ENCODE measurements at places on chromosomes 12 and 14.

DNA sequence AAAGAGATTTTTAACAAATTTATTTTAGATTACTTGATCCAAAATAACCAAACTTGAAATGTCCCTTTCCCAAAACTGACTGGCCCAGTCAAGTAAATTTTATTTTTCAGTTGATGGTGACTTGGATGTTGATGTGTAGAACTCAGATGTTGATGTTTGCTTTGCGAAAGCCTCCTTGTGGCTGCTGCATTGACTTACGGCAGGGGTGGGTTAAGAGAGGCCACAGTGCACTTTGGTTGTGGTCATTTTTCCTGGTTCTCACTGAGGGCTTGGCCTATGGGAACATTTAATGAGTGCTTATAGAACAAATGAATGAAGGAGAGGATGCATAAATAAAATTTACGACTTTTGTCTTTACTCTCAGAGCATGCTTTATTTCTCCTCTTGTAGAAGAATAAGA is 52.6 kb downstream of the SLCO1B3 start:
- no peaks in the 10 kb centered on the region for H3K4me1 ChIP-seq
- H3K27me3 ChIP-seq: no peaks in the 10 kb centered on the region
- no peaks in the 10 kb centered on the region for H3K36me3 ChIP-seq

DNA sequence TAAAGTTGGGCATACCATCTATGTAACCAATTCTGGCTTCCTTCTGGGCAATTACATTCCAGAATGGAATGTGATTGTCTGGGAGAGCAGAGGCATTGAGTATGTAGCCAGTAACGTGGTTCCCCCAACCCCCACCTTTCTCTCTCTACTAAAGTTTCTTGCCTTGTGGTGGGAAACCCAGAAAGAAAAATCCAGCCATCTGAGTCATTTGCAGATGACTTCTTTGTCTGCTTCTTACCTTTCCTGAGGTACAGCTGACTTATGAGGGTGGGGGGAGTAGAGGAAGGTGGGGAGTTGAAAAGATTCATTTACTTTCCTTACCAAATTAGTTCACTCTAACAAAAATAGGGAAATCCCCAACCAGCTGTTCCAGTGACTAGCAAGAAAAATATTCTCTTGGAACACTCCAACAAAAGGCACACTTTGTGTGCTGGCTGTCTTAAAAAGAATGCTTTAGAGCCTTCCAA is 112.1 kb upstream of the FRMD6 start:
- DNase-seq: no peak
- no peak overlapping the region for H3K4me3 ChIP-seq
- H3K4me1 ChIP-seq: peaks cover 1% of the 10 kb centered on the region
- no peaks in the 10 kb centered on the region for H3K36me3 ChIP-seq

DNA sequence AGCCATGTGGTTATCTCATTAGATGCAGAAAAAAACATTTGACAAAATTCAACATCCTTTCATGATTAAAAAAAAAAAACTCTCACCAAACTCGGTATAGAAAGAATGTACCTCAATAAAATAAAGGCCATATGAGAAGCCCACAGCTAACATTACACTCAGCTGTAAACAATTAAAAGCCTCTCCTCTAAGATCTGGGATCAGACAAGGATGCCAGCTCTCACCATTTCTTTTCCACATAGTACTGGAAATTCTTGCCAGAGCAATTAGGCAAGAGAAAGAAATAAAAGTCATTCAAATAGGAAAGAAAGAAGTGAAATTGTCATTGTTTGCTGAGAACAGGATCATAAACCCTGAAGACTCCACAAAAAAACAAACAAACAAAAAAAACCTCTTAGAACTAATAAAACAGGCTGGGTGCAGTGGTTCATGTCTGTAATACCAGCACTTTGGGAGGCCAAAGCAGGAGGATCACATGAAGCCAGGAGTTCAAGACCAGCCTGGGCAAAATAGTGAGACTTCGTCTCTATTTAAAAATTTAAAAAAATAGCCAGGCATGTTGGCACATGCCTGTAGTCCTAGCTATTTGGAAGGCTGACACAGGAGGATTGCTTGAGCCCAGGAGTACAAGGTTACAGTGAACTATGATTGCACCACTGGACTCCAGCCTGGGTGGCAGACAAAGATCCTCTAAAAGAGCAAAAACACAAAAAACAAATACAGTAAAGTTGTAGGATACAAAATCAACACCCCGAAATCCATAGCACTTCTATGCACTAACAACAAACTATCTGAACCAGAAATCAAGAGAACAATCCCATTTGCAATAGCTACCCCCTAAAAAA is 114.4 kb downstream of the FOXA1 start:
- H3K36me3 ChIP-seq: no peaks in the 10 kb centered on the region
- H3K27me3 ChIP-seq: no peaks in the 10 kb centered on the region
- H3K27ac ChIP-seq: no peak overlapping the region
- H3K4me3 ChIP-seq: no peak overlapping the region

DNA sequence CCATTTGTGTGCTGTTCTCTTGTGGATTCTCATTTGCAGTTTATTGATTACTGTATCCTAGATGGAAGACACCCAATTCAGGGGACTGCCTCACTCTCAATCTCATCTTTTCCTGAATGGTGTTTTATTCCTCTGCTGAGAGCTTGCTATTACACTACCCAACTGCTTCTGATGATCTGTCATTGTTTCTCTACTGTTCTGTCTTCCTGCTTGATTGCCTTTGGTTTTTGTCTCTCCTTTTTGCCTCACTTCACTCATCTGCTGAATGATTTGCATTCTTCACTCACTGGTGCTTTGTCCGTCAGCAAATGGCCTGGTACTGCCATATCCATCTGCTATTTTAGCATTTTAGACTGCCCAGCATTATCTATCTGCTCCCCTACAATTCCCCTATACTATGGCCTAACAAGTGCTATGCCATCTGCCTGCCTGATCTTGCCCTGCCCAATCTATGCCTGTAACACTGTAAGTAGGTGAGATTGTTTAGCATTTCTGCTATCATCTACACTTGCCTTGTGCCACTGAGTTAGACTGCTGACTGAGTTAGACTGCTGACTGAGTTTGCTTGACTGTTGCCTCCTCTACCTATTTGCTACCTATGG is 335.1 kb downstream of the GPHN start:
- H3K36me3 ChIP-seq: no peaks in the 10 kb centered on the region
- H3K4me3 ChIP-seq: no peak overlapping the region
- no peaks in the 10 kb centered on the region for H3K4me1 ChIP-seq
- H3K27me3 ChIP-seq: no peaks in the 10 kb centered on the region
- H3K27ac ChIP-seq: no peak overlapping the region

DNA sequence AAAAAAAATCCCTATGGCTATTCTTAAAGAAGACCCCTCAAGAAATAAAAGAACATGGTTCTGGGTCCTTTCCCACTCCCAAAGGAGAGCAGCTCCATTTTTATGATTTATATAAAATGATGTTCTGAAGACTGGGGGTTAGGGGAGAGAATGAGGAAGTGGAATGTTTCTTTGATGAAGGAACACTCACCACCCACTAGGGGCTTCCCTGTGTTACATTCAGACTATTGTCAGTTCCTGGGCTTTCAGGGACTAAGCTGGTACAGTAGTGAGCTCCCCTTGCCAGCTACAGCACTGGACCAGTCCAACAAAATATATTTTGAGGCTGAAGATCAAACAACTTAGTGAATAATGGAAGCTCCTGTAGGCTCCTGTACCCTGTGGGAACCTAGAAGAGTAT is 98.9 kb downstream of the HMGA2 start:
- H3K36me3 ChIP-seq: no peaks in the 10 kb centered on the region
- H3K4me1 ChIP-seq: no peaks in the 10 kb centered on the region
- no peak overlapping the region for H3K4me3 ChIP-seq
- DNase-seq: no peak
- no peak overlapping the region for H3K27ac ChIP-seq
- peaks cover 19% of the 10 kb centered on the region for H3K27me3 ChIP-seq

DNA sequence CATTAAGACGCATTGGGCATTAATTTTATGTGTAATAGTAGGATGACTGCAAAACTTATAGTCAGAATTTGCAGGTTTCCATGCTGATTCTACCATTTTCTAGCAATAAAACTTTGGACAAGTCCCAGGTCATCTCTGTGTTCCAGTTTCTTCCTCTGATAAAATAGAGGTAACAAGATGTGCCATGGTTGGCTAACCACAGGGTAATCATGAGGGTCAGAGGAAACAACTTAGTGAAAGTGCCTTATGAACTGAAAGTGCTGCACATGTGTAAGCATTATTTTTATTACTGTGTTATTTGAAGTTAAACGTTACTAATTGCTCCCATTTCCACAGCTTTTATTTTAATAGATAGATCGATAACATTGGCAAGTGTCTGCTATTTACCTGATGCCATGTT is 21.1 kb downstream of the SMCO2 start:
- peaks cover 33% of the 10 kb centered on the region for H3K27me3 ChIP-seq
- H3K4me3 ChIP-seq: no peak overlapping the region
- peaks cover 12% of the 10 kb centered on the region for H3K36me3 ChIP-seq
- H3K27ac ChIP-seq: no peak overlapping the region
- no peak for DNase-seq
- H3K4me1 ChIP-seq: peaks cover 36% of the 10 kb centered on the region

GRCh38 chr12:123264642-123265041 is 7.0 kb downstream of the CDK2AP1 start:
- peaks cover 5% of the 10 kb centered on the region for H3K36me3 ChIP-seq
- no peaks in the 10 kb centered on the region for H3K27me3 ChIP-seq
- H3K4me1 ChIP-seq: peaks cover 9% of the 10 kb centered on the region
- DNase-seq: no peak
- no peak overlapping the region for H3K4me3 ChIP-seq
- H3K27ac ChIP-seq: no peak overlapping the region

DNA sequence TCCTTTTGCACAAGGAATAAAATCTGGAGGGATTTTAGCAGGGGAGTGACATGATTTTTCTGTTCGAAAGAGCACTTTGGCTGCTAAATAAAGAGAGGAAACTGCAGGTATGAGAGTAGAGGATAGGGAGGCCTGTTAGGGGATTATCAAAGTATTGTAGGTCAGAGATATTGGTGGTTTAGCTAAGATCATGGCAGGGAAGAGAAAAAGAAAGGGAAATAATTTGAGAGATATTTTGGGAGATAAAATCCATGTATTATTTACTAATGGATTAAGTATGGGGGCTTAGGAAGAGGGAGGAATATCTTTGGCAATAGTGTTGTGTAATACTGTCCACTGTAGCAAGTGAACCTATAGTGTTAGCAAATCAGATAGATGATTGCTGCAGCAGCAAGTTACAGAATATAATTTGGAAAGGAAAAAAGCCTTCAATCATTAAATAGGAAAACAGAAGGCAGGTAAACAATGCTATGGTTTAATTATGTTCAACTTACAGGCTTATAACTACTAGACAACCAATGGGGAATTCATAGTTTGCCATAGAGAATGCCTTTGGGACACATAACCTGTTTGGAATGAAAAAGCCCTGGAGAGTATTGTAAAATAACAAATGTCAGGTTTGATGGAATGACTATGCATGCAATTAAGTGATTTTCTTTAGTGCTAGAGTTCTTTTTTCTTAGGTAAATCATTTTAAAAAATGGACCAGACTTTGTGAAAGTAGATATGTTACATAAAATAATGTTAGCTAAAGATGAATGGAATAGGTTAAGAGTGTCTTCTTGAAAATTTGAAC is 50.5 kb downstream of the ADIPOR2 start:
- no peaks in the 10 kb centered on the region for H3K27me3 ChIP-seq
- DNase-seq: no peak
- H3K27ac ChIP-seq: no peak overlapping the region
- peaks cover 7% of the 10 kb centered on the region for H3K4me1 ChIP-seq
- no peak overlapping the region for H3K4me3 ChIP-seq
- H3K36me3 ChIP-seq: peaks cover 33% of the 10 kb centered on the region

DNA sequence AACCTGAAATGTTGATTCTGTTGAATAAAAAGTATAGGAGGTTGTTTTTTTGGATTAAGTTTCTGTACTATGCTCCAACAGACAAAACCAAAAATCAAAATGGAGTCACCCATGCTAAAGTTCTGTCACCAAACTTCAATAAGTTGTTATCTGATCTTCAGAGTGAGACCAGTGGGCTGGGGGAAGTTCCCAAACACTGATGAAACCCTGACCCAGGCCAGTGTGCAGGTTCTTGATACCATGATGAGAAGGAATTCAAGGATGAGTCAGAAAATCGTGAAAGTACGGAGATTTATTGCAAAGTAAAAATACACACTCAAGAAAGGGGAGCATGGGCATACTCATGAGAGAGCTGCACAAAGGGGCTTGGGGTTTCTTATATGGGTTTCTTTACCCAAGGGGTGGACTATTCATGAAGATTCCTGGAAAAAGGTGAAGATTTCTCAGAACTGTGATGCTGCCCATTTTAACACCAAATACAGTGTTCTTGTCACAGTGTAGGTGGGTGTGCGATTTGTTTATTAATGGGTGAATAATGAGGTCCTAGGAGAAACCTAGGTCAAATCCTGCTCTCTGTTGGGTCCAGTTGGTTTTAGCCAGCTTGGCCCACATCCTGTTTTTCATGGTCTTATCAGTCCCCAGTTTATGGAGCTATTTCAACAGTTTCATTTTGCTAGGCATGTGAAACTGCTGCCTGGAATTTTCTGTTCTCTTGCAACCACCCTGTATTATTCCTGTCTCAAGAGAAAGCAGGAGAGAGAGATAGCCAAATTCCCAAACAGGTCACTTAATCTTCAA is 27.5 kb upstream of the DENND5B start:
- peaks cover 6% of the 10 kb centered on the region for H3K4me1 ChIP-seq
- H3K4me3 ChIP-seq: no peak overlapping the region
- no peaks in the 10 kb centered on the region for H3K36me3 ChIP-seq
- H3K27me3 ChIP-seq: peaks cover 13% of the 10 kb centered on the region

- no peak overlapping the region for H3K4me3 ChIP-seq
- H3K4me1 ChIP-seq: peaks cover 6% of the 10 kb centered on the region
- H3K36me3 ChIP-seq: no peaks in the 10 kb centered on the region
- no peak overlapping the region for H3K27ac ChIP-seq
These were observed 10.6 kb upstream of the PYGL start for GRCh38 chr14:50954811-50955372.

GRCh38 chr12:9711664-9712063 is 21.2 kb downstream of the CLECL1 start:
- H3K36me3 ChIP-seq: peaks cover 18% of the 10 kb centered on the region
- peaks cover 41% of the 10 kb centered on the region for H3K4me1 ChIP-seq
- H3K27ac ChIP-seq: no peak overlapping the region
- H3K27me3 ChIP-seq: no peaks in the 10 kb centered on the region
- no peak for DNase-seq

- H3K27me3 ChIP-seq: no peaks in the 10 kb centered on the region
- H3K4me1 ChIP-seq: no peaks in the 10 kb centered on the region
- no peaks in the 10 kb centered on the region for H3K36me3 ChIP-seq
- DNase-seq: no peak
These were observed 56.9 kb downstream of the TMTC1 start for GRCh38 chr12:29726741-29727348.

- DNase-seq: no peak
- peaks cover 17% of the 10 kb centered on the region for H3K36me3 ChIP-seq
- H3K27me3 ChIP-seq: no peaks in the 10 kb centered on the region
- peaks cover 57% of the 10 kb centered on the region for H3K4me1 ChIP-seq
- H3K4me3 ChIP-seq: no peak overlapping the region
- peak overlapping the region; percentile 12 for H3K27ac ChIP-seq
These were observed 3.9 kb downstream of the CD63 start for GRCh38 chr12:55724940-55725309.
